HT1080 (cell line): ENCODE measurements at places on chromosomes 5 and 9. TPM values are rescaled to one million over a fixed set of nuclear protein-coding genes. Genes with fewer than 3 reads are reported as not detected.

LCN9 gene
- total RNA-seq: not detected in 2 replicates

DNA sequence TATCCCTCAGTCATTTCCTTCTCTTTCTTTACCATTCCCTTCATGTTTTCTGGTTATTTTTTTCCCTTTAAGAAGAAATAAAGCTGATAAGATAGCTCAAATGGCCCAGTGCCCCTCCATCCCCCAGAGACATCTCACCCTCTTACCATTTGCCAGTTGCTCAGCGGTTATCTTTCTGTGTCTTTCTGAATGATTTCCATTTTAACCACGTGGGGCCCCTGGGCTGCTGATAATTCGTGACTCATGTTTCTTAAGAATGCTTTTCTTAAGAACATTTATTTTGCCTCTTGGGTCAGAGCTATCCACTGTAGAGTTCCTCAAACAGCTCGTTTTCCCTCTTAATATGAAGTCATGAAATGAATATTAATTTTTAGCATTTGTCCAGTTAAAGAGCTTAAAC lies 147.8 kb downstream of the MAST4 start:
- DNase-seq: no peak

DNA sequence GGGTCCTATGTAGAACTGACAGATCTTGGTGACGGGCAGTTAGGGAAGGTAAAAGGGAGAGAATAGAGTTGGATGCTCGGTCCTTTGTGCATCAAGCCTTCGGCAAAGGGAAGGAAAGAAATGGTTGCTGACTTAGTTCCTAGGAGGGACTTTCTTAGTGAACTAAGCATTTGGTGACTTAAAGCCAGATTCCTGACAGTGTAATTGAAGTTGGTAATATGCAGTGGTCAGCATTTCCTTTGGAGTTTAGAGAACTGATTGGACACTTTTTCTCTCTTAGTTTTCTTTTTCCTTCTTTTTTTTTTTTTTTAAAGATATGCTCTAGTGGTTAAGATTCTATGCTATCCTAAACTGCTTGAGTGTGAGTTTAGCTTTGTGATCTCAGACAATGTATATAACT lies 2.3 kb downstream of the CLTA start:
- no peak for DNase-seq

SLC22A4 gene
- 2.1 and 3.4 TPM in 2 replicates for total RNA-seq

DNA sequence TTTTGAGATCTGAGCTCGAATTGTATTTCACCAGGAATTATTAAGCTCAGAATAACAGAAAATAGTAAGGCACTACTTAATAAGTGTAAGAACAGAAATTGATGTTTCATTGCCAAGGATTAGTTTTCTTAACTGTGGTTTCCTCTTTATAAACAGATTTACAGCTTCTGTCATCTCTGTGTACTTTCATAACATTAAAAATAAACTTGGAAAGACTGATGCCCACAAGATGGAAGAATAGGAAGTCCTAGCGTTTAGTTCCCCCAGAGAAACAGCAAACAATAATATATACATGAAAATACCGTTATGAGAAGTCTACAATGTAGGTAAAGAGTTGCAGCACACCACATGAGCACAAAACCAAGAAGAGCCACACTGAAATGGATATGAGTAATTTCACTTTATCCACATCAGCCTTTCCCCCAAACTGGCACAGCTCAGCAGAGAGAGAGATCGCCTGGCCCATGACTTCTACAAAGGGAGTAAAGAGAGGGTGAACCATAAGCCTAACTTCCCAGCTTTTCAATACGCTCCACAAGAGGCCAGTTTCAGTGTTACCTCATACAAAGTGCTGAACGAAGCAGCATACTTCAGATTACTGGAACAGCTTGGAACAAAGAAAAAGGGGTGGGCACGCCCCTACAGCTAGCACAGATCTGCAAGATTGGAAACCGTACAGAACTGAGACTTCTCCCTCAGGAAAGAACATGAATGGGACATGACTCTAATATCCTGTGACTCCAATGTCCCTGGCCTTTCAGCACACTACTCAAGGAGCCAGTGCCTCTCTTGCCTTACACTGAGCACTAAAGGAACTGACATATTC lies 75.4 kb downstream of the EMB start:
- DNase-seq: no peak

PKN3 gene
- total RNA-seq: 4.8 TPM in 2 replicates

DNA sequence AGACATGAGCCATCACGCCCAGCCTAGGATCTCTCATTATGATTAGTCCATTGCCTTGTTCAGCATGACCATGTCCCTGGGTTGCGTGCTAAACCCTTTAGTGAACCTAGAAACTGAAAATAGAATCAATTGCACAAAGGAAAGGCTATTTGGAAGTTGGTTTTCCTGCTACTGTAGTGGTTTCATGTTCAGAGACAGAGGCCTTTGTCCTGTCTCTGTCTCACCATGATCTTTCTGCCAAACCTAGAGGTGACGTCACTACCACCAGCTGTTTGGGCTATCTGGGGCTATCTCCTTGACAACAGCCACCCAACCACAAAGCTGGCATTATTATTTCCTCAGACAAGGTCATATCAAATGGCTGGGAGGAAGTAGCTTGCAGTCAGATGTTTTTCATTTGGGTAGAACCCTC lies 4.0 kb upstream of the CDK5RAP2 start:
- DNase-seq: peak; percentile 97

DNA sequence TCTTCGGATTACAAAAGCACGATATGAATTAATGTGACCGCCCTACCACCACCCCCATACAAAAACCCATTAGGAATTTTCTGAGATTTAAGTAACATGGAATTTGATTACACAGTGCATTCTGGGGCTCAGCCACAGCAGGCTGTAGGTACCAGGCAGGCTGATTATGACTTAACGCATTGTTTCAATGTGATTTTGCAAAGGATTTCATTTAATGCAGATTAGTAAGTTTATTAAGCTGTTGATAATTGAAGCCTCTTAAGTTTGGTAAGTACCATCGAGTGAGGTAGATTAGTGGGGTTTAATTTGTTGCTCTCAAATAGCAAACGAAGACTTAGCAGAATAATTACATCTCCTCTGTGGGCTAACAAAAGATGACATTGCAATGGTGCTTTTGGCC lies 240.1 kb downstream of the TRPM3 start:
- no peak for DNase-seq

GRCh38 chr5:32102254-32102986 lies 71.7 kb downstream of the GOLPH3 start:
- DNase-seq: no peak

DNA sequence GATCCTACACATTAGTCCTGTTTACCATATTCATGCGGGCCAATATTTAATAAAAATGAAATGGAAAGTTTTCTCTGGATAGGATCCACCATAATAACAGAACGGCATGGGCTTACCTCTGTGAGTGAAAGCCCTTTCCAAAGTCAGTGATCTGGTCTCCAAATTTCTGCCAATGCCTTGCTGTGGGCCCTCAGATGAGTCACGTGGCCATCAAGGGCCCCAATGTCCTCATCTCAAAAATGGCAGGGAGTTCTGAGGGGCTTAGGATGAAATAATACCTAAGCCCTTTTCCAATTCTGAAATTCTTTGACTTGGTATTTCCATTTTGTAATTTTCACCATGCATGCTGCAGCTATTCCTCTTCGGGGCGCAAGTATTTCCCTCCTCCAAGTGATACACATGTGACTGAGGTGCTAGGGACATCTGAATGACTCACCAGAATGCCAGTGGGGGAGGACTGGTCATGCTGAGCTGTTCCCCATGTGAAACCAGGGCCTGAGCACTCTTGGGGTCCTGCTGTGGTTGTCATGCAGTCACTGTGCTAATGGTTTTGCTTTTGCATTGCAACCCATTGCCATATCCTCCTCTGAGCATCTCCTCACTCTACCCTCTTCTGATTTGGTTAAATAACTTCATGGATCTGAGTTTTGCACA lies 35.0 kb downstream of the ITK start:
- peak; percentile 8 for DNase-seq

MLANA gene
- total RNA-seq: 0.11 TPM in 1 of 2 replicates, not detected in the other

SELENOP gene
- not detected in 2 replicates for total RNA-seq
